Ovary (tissue), 10 donors: ENCODE measurements at places on chromosomes 3 and 15.

DNA sequence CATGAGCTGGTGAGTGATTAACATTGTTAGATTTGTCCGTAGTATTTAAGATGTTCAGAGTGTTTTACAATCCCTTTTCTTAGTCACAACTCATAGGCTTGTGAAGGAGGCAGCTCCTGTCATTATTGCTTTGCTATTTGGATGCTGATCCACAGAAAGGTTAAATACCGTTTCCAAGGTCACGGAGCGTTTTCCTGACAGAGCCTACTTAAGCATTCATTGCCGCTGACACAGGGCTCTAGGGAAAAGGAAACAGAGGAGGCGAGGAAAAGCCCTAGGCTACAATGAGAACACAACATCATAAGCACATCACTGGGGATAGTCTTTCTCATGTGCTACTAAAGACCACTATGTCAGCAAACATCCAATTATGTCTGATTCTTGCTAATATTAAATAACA is 38.5 kb upstream of the CPB1 start:
- no peak for DNase-seq

GRCh38 chr3:42228796-42229195 is 37.2 kb downstream of the CCK start:
- no peak for DNase-seq

- DNase-seq = no peak
Observed at GRCh38 chr15:80159811-80160569, 7.2 kb downstream of the FAH start.

- DNase-seq = no peak
Observed at GRCh38 chr3:156685752-156686151, 11.4 kb downstream of the TIPARP start.

DNA sequence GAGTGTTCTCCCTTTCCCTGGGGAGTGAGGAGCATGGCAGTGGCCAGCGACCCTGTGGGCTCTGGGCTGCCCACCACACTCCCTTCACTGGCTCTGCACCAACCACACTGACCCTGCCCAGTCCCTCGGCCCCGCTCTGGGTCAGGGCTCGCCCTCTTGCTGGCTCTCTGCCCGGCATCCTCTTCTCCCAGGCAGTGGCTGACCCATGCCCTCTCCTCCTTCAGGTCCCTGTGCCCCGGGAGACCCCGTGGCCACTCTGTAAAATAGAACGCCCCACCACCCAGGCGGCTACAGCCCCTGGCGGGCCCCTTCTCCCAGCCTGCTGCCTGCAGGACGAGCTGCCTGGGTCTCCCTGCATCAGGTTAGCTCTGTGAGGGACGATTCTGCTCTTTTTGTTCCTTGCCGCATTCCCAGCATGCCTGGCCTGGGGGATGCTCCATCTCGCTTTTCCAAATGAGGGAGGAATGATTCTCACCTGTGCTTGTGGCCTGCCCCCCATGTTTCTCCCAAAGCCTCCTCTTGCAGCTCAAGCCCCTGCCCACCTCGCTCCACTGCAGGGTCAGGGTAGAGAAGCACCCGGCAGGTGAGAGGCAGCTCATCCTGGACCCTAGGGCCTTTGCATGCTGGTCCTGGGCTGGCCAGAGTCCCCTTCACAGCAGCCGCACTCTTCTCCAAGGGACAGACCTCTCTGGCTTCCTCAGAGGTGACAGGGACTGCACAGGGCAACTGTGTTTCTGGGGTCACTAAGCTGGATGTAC is 14.5 kb upstream of the CFAP100 start:
- DNase-seq = no peak

DNA sequence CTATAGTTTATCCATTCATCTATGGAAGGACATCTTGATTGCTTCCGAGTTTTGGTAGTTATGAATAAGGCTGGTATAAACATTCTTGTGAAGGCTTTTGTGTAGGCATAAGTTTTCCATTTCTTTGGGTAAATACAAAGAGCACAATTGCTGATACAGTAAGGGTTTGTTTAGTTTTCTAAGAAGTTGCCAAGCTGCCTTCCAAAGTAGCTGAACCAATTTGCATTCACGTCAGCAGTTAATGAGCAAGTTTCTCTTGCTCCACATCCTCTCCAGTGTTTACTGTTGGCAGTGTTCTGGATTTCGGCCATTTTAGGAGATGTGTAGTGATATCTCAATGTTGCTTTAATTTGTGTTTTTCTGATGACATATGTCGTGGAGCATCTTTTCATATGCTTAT is 34.2 kb downstream of the GABRA5 start:
- DNase-seq = no peak

DNA sequence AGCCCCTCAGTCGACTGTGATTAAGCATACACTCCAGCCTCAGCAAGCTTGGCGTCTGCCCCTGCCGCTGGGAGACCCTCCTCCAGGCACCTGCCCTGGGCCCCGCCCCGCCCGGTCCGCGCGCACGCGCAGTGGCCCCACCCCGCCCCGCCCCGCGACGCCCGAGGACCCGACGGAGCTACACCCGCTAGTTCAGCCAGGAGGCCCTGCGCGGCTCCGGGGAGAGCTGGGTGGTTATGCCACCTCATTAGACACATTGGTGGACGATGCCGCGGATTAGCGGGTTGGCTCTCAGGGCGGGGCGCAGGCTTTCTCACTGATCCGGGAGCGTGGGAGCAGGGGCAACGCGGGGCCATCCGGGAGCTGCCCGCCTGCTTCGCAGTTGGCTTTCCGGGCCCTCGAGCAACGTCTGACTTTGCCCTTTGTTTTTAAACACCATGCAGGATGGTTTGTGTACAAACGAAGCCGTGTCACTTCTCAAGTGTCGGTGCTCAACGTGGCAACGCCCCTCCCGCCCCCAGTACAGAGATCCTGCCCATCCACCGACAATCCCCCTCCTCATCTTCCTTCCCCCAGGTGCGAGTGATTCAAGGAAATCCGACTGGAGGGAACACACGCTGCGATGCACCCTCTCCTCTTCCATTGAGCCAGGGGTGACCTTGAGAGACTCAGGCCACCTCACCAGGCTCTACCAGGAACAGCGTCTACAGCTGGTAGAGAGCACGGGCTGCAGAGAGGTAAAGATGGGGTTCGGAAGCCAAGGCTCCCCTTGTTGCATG is 109.3 kb downstream of the SHQ1 start:
- DNase-seq = no peak

DNA sequence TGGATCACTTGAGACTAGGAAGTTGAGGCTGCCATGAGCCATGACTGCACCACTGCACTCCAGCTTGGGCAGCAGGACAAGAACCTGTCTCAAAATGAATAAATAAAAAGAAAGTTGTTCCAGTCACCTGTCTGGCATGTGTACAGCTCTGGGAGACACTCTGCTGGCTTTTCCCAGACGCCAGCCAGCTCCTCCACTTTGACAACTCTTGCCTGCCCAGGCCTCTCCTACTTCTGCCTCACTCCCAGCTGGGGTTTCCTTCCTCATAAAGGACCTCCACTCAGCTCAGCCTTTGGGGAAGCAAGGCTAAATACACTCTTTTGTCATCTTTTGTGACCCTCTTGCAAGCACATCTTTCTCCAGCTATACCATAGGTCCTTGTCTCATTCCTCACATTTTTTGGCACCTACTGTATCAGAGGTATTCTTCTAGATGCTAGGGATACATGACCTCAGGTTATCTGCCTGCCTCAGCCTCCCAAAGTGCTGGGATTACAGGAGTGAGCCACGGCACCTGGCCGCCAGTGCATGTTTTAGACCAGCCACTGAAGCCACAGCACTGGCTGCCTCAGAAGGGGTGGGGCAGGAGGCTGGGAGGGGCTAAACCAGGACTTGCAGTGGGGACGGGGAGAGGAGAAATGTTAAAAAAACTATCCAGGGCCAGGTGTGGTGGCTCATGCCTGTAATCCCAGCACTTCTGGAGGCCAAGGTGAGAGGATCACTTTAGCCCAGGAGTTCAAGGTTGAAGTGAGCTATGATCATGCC is 10.0 kb upstream of the ELP6 start:
- no peak for DNase-seq

DNA sequence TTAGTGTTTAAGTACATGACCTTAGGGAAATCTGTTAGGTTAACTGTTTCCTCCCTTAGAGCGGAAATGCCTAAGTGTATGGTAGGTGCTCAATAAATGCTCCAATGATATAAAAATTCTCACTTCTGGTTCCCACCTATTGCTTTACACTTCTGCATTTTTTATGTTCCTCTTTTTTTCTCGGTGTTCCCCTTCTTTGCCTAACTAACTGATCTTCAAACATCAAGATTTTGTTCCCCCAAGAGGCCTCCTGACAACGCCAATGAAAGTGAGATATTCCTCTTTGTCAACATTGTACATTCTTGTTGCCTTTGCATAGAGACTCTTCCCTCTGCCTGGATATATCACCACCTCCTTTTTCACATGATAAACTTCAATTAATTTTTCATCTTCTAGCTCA is 17.4 kb downstream of the SLC35A5 start:
- no peak for DNase-seq

DNA sequence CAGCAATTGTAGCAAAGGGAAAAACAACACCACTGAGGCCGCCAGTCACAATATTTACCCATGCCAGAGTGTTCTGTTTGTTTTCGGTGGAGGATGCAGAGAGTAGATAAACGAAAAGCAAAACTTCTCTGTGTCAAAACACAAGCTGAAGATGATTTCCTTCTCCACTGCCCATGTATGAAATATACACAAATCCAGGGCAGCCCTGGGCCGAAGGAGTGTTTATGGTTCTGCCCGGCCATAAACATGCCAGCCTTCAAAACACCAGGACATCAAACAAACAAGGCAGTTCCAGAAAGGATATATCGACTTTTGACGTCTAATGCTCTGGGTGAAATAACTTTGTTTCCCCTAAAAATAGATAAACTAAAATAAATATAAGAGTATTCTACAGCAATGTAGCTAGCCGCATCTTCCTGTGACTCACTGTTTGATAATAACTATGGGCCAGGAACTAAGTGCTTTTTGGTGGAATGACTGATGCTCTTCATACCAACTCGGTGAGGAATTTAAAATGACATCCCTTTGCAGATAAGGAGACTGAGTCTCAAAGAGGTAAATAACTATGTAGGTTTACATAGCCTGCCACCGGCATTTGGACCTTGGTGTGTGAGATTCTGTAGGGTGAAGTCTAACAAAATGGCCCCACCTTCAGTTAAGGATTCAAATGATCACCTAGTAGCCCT is 82.8 kb downstream of the MAGI1 start:
- no peak for DNase-seq

DNA sequence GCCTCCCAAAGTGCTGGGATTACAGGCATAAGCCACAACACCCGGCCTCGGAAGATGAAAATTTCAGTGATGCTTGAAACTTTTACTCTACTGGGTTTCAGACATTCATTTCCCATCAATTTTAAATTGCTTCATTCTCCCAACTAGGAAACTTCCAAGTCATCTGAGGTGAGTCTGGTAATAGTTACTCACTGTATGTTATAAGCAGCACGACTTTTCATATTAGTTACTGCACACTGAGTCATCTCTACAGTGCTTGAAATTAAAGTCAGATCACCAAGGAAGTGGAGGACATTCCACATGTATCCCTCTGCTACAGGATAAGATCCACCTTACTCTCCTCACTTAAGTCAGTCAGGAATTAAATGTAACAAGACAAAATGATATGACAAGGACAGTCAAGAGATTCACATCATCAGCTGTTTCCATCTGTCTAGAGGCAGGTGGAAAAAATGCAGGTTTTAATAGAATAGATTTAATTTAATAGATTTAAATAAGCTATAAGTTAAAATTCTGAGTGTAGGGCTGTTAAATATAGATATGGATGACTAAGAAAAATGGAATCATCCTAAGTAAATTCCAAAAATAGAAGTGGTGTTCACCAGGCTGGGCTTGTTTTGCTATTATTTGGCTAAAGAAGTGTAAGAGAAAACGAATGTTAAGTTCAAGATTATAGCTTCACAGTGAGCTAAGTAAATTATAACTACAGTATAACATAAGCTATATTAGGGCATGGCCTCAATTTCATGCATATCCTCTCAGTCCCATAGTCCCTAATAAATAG is 104.4 kb downstream of the TMCO5A start:
- no peak for DNase-seq

GRCh38 chr3:177887475-177887874 is 648.8 kb upstream of the KCNMB2 start:
- DNase-seq = no peak

GRCh38 chr3:132399054-132399929 is 18.0 kb upstream of the DNAJC13 start:
- no peak for DNase-seq

GRCh38 chr3:187626581-187626980 is 43.6 kb downstream of the SST start:
- no peak for DNase-seq

DNA sequence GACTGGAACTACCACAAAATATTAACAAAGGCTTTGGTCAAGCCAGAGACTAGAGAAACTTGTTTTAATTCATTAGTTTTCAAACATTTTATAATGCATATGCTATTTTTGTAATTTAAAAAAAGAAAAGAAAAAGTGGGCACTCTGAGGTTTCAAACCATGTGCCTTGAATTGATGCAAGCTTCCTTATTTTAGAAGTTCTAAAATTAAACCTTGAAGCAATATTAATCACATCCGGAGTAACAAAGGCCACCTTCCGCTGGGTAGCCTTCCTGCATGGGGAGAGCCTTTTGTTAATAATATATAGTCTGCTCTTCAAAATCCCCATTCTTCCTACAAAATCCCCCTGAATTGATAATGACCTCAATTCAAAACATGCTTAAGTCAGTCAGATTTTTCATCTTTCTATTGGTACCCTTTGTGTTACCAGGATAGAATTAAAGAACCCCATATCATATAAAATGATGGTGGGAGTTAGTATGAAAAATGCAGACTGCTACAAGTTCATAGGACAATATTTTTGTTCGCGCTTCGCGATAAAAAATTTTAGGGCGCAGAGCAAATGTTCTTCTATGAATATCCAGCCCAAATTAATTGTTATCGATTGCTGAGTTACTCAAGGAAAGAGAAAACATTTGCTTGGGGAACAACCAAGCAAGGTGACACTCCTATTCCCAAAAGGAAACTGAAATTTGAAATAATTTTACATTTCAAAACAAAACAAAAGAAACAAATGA is 30.6 kb downstream of the LDHAL6B start:
- no peak for DNase-seq

- DNase-seq = no peak
Observed at GRCh38 chr15:80012060-80012726, 41.2 kb upstream of the BCL2A1 start.

DNA sequence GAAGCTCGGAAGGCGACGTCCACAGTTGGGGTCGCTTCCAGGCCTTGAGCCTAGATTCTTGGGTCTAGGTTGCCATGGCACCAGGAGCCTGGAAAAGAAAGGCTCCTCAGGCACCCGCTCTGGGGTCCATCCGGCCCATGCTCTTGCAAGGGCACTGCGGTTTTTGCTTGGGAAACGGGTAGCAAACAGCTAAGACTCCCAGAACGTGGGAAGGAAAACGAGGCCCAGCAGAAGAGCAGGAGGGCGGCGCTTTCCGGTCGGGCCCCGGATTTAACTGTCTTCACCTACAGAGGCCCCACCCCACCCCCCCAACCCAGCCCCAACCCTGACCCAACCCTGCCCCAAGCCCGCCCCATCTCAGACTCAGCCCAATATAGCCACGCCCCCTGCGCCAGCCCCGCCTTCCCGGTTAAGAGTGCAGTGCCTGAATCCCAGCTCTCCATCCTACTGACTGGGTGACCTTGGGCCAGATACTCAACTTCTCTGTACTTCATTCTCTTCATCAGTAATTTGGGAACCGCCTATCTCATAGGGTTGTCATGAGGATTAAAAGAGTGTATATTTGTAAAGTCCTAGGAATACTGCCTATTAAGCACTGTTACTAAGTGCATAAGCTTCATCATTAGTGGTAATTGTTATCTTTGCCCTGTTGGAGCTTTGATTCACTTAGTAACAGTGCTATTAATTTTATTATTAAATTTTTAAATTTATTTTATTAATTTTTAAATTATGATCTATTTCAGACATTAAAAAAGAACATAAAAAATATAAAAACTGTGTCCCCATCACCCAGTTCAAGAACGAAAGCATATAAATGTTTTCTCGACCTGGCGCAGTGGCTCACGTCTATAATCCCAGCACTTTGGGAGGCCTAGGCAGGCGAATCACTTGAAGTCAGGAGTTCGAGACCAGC is 28.4 kb upstream of the SMAD6 start:
- DNase-seq = no peak
